ENCODE measurements at places on chromosomes 1 and 21. TPM values are rescaled to one million over a fixed set of nuclear protein-coding genes. Genes with fewer than 3 reads are reported as not detected.

The SCYL3 gene
- total RNA-seq = 8.3 TPM

The OR1C1 gene
- not detected for total RNA-seq

The HMGCS2 gene
- 1.8 TPM for total RNA-seq

- DNase-seq = no peak
These were observed 2.1 kb downstream of the C1orf21 start for GRCh38 chr1:184388971-184389370.
